ENCODE measurements at places on chromosomes 3 and 15.

DNA sequence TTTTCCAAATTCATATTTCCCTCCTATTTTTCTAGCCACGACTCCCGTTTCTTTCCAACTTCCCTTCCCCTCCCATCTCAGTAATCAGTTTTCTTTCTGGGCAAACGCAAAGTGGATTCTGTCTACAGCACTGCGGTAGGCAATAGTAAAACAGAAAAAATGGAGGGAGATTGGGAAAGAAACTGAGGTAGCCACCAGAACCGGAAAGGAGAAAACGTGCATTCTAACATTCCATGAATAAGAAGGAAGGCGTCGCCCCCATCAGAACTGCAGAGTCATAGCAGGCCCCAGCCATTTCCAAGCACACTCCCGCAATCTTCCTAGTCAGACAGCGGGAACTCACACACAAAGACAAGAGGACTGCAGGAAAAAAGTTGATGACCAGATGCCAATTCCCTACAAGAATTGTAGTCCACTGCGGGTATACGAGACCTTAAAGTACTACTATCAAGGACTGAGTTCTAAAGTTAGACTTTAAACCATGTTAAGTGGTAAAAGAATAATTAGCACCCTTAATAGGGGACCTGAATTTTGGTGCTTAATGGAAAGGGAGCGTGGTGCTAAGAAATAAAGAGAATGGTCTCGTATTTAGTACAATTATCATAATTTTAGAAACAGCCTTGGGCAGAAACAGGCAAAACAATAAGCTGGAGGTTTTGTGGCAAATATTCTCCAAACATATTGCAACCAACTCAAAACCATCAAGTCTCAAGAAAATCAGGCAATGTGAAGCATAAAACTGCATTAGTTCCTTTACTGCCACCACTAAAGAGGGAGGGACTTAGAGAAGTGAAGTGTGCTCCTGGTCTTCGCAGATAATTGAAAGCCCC, 1.4 kb downstream of the PFN2 start:
- peak; percentile 91 for DNase-seq

- DNase-seq: no peak
Observed at GRCh38 chr15:36599620-36600433, 20.4 kb downstream of the CDIN1 start.

- DNase-seq: no peak
Observed at GRCh38 chr3:126897943-126898342, 85.0 kb upstream of the PLXNA1 start.

- no peak for DNase-seq
Observed at GRCh38 chr3:65836047-65836446, 202.7 kb downstream of the MAGI1 start.

DNA sequence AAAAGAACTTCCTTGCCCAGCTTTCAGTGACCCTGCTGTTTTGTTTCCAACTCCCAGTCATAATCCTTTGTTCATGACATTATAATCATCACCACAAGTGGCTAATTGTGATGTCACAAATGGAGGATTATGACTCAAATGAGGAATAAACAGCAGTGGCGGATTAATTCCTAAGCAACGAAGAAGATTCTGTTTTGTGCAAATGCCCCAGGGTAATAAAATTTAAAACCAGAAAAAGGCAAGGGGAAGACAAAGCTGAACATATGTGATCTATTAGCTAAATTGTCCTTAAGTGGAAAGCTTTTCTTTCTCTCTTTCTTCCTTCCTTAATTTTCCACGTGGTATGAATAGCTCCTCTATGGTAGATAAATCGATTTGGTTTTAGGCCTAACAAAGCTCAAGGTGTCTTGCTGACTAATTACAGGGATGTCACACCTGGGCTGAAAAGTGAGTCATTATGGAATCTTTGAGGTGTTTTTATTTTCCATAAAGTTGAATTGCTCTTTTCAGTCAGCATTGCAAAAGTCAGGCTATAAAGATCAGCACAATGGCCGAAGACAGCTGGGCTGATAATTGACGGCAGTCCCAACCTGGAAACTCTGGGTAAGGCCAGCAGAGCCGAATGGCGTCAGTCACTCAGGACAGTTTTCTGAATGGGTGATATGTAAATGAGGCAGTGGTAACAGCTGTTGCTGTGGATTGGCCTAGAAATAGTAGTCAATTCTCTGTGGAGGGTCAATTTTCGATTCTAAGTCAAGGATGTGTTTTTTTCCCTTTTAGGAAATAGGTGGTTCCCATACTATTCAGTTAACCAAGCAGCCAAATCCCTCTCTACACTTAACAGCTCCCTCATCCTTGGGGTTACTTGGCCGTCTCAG, 121.5 kb downstream of the PTPRG start:
- DNase-seq: no peak

GRCh38 chr3:184715943-184716621, 4.2 kb upstream of the MAGEF1 start:
- no peak for DNase-seq

DNA sequence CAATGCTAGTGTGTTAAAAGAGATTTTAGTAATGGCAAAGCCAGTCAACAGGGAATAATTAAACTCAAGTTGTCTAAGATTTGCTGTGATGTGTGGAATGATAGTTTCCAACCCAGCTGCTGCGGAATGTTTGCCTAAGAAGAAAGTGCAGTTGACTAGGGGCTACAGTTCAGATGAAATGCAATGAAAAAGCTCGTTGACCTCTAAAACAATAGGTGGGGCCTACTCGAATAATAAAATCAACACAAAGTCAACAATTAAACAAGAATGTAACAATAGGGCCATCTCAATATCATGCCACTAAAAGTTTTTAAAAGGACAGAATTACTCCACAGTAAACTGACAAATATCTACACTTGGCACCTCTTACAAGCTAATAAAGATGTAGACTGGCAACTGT, 484.2 kb downstream of the MECOM start:
- no peak for DNase-seq

- no peak for DNase-seq
Observed at GRCh38 chr15:48423342-48423741, 92.1 kb downstream of the DUT start.

DNA sequence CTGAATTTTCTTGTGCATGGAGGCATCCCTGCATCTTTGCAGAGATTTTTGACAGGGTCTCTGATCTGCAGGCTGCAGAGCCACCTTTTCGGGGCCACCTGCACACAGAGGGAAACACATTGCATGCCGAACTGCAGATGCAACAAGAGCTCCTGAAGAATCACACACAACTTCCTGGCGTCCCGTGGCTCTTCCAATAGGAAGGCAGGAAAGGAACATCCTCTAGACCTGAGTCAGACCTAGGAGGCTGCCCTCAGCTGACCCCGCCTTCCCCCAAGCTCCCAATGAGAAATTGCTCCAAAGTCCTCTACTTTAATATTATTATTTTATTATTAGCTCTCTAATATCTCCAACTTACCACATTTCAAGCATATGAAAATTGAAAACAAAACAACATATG, 213.2 kb upstream of the ARRDC4 start:
- no peak for DNase-seq

- no peak for DNase-seq
Observed at GRCh38 chr15:44082558-44083157, 112.4 kb downstream of the FRMD5 start.

DNA sequence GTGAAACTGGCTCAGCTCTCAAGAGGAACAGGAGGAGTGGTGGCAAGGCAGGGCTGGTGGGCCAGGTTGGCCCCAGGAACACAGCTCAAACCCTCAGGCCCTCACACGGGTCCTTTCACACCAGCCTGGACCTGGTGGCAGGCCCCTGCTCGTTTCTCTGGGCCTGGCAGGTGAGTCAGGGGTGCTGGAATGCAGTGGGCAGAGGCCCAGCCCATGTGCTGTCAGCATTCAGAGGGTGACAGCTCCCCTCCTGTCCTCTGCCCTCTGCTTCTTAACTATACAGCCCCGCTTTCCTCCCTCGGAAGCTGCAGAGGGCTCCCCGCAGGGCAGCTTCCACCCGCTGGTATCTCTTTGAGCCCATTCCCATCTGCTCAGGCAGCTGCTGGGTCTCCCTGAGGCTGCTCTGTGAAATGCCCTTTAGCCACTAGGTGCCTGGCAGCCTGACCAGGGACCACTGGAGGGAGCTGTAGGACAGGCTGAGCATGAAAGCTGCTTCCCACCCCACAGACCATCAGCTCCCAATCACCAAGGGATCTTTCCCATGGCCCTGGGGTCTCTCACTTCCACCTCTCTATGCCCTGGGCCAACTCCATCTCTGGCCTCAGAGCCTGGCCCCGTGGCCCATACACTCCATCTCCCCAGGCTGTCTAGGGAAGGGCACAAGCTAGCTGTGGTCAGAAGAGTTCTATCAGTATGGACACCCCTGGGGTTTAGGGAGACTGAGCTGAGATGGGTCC, 24.8 kb downstream of the SHF start:
- DNase-seq: peak; percentile 95

- DNase-seq: no peak
Observed at GRCh38 chr3:195546130-195546560, 3.0 kb upstream of the PPP1R2 start.

GRCh38 chr3:32354362-32354778, 37.3 kb upstream of the CMTM7 start:
- no peak for DNase-seq

DNA sequence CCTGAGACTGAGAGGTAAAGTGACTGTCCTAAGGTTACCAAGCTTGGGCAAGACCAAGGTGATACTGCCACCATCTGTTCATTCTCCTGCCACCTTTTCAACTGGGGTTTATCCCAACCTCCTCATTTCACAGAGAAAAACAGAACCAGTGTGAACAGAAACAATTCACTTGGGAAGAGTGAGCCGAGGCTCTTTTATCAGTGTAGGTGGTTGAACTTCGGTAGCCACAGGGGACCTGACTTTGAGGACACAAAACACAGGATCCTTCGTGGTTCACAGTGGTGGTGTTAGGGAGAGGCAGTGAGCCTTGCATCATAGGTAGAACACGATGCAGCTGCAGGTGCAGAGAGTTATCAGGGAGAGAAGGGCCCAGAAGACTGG, 72.8 kb upstream of the ICE2 start:
- no peak for DNase-seq

DNA sequence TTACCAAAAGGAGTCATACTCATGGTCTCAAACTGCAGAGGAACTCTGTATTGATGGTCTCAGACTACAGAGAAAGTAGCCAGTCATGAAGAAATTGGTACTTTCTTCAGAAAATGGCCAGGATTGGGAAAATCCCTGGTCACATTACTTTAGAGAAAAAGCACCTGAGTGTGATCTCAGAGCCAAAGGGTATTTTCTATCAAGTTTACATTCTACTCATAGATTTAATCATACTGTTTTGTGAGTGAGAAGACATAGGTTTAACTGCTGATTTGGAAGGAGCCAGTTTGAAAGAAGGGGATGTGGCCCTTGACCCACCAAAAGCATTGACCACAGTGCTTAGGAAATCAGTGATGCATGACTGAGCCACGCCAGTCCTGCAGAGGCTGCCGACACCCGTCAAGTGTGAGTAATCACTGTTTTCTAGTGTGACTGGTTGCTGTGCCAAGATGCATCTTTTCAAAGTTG, 203.6 kb downstream of the AKAP13 start:
- no peak for DNase-seq

- no peak for DNase-seq
Observed at GRCh38 chr3:56792193-56792592, 9.6 kb downstream of the ARHGEF3 start.

DNA sequence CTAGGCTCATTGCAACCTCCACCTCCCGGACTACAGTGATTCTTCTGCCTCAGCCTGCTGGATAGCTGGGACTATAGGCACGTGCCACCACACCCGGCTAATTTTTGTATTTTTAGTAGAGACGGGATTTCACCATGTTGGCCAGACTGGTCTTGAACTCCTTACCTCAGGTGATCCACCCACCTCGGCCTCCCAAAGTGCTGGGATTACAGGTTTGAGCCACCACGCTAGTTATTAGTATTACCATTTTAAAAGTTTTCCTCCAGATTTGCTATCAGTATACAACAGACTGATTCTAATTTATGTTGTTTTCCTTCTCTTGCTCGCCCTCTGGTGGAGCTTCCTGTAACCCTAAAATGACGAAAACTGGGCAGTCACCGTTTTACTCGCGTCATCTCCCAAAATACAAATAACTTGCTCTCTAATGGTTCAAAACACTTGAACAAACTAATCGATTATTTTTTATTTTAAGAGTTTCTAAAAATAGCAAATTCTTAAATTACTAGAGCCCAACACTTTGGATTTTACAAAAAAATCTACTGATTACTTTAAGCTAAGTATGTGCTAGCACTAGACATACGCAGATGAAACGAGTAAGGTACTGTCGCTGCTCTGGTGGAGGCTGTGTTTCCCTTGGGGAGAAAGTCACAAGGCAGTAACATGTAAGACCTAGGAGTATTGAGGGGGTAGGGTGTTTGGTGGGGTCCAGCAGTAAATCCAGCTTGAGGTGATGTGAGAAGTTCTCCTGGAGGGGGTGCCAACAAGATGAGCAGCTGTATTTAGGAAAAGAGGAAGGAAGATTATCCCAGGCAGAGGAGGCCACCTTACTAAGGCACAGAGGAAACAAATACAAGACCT, 203.3 kb downstream of the MBNL1 start:
- DNase-seq: peak; percentile 64

- DNase-seq: no peak
Observed at GRCh38 chr3:170909129-170909903, 879 bp upstream of the EIF5A2 start.

DNA sequence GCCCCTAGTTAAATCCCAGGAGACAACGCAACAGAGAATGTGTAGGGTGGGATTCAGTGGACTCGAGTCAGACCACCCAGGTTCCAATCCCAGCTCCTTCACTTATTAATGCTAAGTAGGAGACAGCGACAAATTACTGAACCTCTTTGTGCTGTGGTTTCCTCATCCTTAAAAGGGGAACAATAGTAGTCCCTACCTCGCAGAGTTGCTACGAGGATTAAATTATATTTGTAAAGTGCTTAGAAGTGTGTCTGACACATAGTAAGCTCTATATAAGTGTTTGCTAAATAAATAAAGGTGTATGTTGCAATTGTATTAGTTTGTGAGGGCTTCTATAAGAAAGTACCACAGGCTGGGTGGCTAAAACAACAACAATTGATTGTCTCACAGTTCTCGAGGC, 58.0 kb upstream of the PPARG start:
- no peak for DNase-seq

GRCh38 chr3:172106037-172106954, 66.9 kb downstream of the FNDC3B start:
- DNase-seq: no peak

DNA sequence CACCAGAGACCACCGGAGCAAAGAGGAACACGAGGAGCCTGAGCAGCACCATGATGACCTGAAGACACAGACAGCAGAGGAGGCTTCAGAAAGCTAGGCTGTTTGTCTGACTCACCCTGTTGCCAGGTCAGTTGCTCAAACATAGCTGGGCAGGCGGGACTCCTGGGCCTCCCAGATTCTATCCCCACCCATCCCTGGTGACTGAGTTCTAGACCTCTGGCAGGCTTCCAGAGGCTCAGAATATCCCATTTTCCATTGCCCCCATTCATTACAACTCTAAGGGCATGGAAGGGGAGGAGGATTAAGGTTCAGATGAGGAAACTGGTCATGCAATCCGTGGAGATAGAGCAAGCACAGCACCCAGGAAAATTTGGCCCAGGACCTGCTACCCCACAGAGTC, at the start of gene CDHR4:
Gene CDHR4 (minus strand): TSS at position 113 of the 400 bp plus-strand sequence. CDS start 61 bp downstream, at position 52.
- DNase-seq: no peak

Data from ELF-1 (cell line).